ENCODE measurements at places on chromosomes 7 and 10.
A peak's percentile ranks its signal among the peaks of the same experiment; 100 is the strongest.

DNA sequence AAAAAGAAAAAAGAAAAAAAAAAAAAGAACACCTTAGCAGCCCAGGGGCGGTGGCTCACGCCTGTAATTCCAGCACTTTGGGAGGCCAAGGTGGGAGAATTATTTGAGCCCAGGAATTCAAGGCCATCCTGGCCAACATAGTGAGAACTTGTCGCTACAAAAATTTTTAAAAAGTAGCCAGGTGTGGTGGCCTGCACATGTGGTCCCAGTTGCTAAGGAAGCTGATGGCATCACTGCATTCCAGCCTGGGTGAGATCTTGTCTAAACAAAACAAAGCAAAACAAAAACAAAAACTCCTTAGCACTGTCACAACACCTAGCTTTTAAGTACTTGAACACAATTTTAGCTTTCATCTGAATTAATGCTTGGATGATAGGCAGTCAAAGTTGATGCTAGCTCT lies 86.3 kb upstream of the MKLN1 start:
- DNase-seq: no peak

DNA sequence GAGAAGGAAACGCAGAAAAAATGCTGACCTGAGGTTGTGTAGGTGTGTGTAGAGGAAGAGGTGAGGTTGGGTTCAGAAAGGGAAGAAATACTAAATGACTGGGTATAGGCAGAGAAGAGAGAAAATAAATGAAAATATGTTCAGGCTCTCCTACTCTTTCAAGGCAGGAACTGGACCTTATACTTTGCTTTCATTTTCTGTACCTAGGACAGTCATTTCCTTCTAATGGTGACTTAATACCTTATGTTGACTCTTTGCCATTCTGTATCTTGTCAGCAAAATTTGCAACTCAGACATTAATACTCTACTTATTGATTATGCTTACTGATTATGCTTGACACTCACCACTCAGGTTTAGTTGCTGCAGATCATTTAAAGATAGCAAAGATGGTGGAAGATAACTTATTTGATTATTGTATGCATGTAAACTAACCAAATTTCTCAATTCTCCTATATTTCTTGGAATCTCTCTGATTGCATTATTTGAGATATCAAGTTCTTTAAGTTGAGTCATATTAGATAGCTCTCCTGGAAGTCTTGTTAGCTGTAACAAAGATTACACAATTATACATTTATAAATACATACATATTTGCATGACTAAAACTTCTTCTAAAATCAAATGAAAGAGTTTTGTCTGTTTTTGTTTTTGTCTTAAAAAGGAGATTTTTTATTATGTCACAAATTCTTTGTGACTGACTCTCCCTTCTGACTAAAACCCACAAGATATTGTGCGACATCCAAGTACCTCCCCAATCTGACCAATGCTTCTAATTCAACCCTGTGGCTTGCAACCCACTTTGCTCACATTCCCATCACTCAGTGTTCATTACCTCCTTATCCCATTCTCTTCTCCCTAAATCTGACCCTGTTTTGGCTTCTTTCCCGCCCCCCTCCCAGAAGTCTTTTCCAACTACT lies 20.0 kb downstream of the LRRD1 start:
- no peak for DNase-seq

GRCh38 chr10:123021517-123021916 lies 12.7 kb downstream of the ACADSB start:
- no peak for DNase-seq

DNA sequence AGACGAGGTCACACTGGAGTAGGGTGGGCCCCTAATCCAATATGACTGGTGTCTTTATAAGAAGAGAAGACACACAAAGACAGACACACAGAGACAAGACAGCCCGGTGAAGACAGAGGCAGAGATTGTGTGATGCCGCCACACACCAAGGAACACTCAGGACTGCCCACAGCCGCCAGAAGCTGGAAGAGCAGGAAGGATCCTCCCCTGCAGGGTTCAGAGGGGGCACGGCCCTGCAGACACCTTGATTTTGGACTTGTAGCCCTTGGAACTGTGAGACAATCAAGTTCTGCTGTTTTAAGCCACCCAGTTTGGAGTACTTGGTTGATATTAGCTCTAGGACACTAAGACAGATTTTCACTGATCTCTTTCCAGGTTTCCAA lies 72.1 kb upstream of the NANOS1 start:
- DNase-seq: no peak

GRCh38 chr7:135169141-135169963 lies 1.2 kb downstream of the CYREN start:
- peak; percentile 71 for DNase-seq

DNA sequence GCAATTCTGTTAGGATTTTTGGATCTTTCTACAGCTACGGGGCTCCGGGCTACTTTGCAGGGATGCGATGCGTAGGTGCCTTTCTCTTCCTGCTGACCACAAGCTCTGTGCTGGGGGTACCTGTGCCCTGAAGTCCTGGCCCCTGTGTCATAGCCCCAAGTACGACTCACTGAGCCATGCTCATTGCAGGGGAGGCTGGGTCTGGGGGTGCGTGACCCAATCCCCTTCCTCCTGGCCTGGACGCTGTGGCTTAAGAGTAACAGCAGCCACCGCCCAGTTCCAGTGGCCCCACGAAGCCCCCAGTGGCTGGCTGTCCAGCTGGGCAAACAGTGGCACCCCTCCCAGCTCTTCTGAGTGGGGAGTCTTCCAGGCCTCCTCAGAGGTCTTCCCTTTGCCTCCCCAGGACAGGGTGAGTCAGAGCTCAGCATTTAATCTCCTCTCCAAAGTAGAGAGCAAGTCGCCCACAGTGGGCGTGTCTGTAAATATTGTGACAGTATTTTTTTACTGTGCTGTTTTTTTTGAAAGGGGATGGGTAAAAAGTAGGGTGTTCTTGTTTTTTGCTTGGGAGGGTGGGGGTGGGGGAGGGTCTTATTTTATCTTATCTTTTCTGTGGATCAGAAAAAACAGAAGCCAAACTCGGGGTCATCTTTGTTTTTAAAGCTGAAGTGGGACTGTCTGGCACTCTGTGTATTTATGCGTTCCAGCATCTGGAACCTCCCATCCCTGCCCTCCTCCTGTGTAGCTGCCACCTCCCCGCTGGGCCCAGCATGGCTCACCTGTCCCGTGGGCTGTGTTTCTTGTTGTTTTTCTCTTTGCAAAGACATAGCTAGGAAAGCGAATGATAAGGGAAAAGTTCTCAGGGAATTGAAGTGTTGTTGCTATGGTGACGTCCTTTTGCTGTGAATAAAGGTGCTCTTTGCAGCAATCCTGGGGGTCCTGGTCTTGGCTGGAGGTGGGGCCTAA lies 8.2 kb downstream of the LFNG start:
- DNase-seq: peak; percentile 80

GRCh38 chr10:3042589-3042988 lies 24.8 kb upstream of the PFKP start:
- DNase-seq: no peak

- DNase-seq: no peak
These were observed 6.5 kb downstream of the INPP5A start for GRCh38 chr10:132543916-132544743.

DNA sequence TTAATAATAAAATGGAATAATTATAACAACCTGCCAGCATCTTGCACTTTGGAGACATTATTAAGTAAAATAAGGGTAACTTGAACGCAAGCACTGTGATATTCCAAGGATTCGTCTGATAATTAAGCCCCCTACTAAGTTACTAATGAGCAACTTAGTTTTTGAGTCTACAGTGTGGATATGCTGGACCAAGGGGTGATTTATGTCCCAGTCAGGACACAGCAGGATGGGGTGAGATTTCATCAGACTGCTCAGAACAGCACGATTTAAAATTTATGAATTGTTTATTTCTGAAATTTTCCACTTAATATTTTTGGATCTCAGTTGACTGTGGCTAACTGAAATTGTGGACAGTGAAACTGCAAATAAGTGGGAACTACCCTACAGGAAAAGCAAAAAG lies 182.8 kb upstream of the PHF14 start:
- no peak for DNase-seq

GRCh38 chr10:107692072-107692471 lies 527.6 kb upstream of the SORCS1 start:
- no peak for DNase-seq

DNA sequence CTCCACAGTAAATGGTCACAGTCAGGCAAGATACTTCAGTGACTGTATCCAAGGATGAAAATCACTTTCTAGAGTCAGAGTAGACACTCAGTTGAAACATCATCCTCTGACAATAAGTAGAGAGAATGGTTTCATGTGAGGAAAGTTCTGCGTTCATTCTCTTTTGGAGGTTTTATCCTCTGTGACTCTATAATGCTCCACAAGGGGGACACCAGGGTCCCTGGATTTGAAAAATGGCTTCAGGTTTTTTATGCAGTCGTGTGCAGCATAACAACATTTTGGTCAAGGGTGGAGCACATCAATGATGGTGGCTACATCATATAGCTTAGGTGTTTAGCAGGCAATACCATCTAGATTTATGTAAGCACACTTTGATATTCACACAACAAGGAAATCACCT lies 40.4 kb downstream of the TMEM168 start:
- no peak for DNase-seq

DNA sequence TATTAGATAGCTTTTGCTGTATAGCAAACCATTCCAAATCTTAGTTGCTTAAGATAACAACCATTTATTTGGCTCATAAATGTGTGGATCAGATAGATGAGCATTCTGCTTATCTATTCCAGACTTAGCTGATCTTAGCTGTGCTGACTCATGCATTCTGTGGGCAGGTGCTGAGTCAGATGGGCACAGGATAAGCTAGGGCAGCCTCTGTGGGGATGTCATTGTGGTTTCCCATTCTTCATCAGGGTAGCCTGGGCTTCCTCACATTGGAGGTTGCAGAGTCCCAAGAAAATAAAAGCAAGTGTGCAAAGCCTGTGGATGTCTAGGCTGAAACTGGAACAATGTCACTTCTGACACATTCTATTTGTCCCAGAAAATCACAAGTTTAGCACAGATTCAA lies 917.0 kb downstream of the TYW1 start:
- DNase-seq: no peak

DNA sequence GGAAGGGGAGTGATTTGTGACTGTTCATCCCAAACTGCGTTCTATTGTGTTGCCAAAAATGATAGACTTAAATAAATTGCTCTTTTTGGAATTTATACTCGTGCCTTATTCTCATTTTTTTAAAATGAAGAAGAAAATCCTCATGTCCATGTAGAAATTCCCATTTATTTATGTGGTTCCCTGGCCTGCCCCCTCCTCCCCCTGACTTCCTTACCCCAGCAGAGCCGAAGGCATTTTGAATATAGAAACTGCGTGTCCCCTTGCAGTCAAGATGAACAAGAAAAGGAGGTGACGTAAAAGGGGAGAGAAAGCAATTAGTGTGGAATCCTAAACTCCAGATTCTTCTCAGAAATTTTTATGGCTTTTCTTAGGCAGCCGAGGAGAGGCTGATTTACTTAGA lies 126.1 kb downstream of the FAM204A start:
- DNase-seq: no peak

DNA sequence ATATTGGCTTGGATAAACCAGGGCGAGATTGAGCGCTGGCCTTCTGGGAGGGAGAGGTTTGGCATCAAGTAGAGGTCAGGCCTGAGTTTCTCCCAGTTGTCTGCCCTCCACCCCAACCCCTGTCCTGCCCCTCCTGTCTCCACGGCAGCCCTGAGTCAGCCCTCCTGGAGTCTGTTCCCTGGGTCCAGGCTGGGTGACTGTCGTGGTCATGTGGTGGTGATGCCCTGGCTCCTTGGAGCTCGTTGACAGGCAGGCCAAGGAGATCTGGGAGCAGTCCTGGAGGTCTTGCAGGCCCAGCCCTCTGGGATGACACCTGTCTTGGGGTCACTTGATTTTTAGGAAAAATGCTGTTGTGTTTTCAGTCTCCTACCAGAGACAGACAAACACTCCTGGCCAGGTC lies 53.6 kb upstream of the PODXL start:
- DNase-seq: no peak

DNA sequence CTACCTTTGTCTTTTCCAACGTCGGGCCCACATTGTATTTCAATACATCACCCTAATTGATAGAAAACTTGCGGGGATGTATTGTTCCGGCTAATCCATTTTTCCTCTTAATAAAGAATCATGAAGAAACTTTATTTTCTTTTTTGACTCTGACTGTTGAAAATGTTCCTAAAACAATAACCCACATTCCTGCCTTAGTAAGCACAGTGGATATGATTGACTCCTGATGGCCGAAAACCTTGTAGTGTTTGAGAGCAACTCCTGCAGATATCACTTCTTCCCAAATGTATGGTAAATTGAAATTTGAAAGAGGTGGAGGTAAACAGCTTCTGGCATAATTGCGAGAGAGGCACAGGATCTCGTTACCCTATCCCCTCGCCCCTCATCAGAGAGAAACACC lies 65.7 kb downstream of the BICC1 start:
- no peak for DNase-seq

DNA sequence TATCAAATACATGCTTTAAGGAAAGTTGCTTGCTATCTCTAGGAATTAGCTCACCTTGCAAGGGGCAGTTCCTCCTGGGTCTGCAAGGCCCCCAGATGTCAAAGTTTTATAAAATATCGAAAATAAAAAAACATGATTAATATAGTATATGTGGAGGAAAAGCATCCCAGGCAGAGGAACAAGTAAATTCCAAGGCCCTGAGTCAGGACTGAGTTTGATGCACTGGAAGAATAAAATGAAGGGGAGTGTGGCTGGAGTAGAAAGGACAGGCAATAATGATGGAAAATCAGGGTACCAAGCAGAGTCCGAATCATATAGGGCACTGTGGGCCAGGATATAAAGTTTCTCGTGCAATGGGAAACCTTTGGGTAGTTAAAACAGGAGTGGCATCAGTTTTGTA lies 112.4 kb upstream of the EEPD1 start:
- DNase-seq: no peak

DNA sequence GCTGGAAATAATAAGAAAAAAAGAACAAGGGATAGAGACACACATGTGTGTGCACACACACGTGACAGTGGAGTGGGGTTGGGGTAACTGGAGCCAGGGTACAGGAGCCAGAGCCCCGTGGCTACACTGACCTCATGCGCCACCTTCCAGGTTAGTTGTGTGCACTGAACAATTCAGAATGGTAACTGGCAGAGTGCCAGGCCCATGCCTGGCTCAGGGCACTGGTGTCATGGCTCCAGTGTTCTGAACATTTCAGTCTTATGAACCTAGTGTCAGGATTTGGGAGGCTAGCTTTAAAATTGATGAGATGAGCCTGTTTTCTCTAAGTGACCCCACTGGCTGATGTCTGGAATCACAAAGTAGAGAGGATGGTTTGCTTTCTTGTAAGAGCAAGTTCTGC lies 269.6 kb downstream of the SORCS3 start:
- DNase-seq: no peak

- no peak for DNase-seq
These were observed 64.2 kb upstream of the COL1A2 start for GRCh38 chr7:94330269-94331020.

GRCh38 chr10:113880236-113880635 lies 25.8 kb downstream of the NHLRC2 start:
- DNase-seq: no peak

- DNase-seq: no peak
These were observed 110.4 kb downstream of the SFMBT2 start for GRCh38 chr10:7300384-7300971.

DNA sequence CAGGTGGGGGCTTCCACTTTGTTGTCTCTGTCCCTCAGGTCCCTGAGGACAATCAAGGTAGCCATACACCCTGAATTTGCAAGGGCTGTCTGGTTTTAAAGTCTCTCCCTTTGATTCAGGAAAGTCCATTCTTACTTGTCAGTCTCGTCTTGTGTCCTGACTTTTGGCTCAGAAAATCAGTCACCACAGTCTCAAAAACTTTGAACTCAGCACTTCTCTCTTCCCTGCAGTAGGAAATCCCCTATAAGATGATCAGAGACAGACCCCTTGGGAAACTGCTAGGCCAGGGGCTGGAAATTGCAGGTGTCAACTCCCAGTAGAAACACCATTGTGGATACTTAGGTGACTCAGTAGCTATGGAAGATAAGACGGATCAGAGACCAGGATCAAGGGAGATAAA lies 73.1 kb downstream of the CDC123 start:
- DNase-seq: no peak
